ENCODE measurements at places on chromosomes 3 and 15. TPM values are rescaled to one million over a fixed set of nuclear protein-coding genes. Genes with fewer than 3 reads are reported as not detected.

The LMAN1L gene
- not detected for total RNA-seq

GRCh38 chr3:33749546-33750210, 31.6 kb upstream of the CLASP2 start:
- H3K36me3 ChIP-seq: no peaks in the 10 kb centered on the region
- DNase-seq: peak; percentile 53
- no peaks in the 10 kb centered on the region for H3K27me3 ChIP-seq
- no peak overlapping the region for H3K4me3 ChIP-seq
- H3K4me1 ChIP-seq: peaks cover 8% of the 10 kb centered on the region
- H3K27ac ChIP-seq: no peak overlapping the region

GRCh38 chr3:133463347-133463860, 63.5 kb downstream of the BFSP2 start:
- H3K27ac ChIP-seq: no peak overlapping the region
- H3K27me3 ChIP-seq: no peaks in the 10 kb centered on the region
- H3K4me3 ChIP-seq: no peak overlapping the region
- DNase-seq: no peak

DNA sequence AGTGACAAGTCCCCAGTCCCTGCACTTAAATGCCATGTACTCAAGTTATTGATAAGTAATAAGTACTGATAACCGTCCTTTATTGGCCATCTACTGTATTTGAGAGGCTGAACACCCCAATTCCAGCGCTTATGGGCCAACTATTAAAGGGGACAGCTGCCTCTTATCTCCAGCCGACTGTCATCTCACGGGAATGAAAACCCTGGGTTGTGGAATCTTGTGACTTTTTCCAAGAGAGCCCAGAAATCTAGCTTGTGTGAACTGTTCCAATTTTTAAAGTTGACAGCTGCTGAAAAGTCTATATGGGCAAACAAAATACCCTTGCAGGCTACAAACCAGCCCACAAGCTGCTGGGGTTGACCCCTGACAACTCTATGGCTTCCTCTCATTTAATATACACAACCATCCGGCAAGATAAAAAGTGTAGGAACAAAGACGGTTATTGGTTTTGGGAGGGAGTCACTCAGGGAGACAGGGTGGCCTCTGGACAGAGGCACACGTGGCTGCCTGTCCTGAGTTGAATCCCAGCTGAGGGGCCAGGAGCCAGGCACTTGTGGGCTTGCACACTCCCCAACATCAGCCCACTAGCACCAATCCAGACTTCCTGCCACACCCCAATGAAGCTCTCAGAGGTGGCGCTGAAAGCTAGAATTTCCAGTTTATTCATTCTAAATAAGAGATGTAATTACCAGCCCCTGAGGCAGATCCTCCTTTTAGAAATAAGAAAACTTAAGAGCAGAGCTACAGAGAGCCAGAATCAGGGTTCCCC, 16.2 kb downstream of the SPSB4 start:
- H3K4me1 ChIP-seq: no peaks in the 10 kb centered on the region
- no peak overlapping the region for H3K4me3 ChIP-seq
- H3K27ac ChIP-seq: no peak overlapping the region
- H3K36me3 ChIP-seq: no peaks in the 10 kb centered on the region
- DNase-seq: no peak

- H3K4me1 ChIP-seq: peaks cover 30% of the 10 kb centered on the region
- peak; percentile 85 for DNase-seq
- H3K4me3 ChIP-seq: no peak overlapping the region
Measured at GRCh38 chr3:52243791-52244628, 1.5 kb upstream of the PPM1M start.

The MYRIP gene
- 0.32 TPM for total RNA-seq

DNA sequence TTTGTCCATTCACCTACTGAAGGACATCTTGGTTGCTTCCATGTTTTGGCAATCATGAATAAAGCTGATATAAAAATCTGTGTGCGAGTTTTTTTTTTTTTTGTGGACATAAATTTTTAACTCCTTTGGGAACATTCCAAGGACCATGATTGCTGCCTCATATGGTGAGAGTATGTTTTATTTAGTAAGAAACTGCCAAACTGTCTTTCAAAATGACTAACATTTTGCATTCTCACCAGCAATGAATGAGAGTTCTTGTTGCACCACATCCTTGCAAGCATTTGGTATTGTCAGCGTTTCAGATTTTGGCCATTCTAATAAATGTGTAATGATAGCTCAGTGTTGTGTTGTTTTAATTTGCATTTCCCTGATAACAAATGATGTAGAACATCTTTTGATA, 12.7 kb downstream of the TMEM108 start:
- peaks cover 3% of the 10 kb centered on the region for H3K27me3 ChIP-seq
- H3K4me3 ChIP-seq: no peak overlapping the region
- no peaks in the 10 kb centered on the region for H3K4me1 ChIP-seq
- no peak for DNase-seq

GRCh38 chr15:40111888-40112287, 3.2 kb upstream of the BMF start:
- H3K36me3 ChIP-seq: no peaks in the 10 kb centered on the region
- no peak overlapping the region for H3K27ac ChIP-seq
- no peak for DNase-seq
- no peak overlapping the region for H3K4me3 ChIP-seq
- H3K4me1 ChIP-seq: no peaks in the 10 kb centered on the region

The GOLGA8K gene
- not detected for total RNA-seq

GRCh38 chr3:125083776-125084175, 28.0 kb upstream of the HEG1 start:
- no peak overlapping the region for H3K4me3 ChIP-seq
- H3K36me3 ChIP-seq: no peaks in the 10 kb centered on the region
- no peaks in the 10 kb centered on the region for H3K27me3 ChIP-seq
- no peak overlapping the region for H3K27ac ChIP-seq

- H3K4me3 ChIP-seq: no peak overlapping the region
- H3K4me1 ChIP-seq: peaks cover 33% of the 10 kb centered on the region
- peak overlapping the region; percentile 89 for H3K27ac ChIP-seq
- H3K27me3 ChIP-seq: no peaks in the 10 kb centered on the region
- no peak for DNase-seq
Measured at GRCh38 chr15:37014566-37014965, 85.8 kb downstream of the MEIS2 start.

DNA sequence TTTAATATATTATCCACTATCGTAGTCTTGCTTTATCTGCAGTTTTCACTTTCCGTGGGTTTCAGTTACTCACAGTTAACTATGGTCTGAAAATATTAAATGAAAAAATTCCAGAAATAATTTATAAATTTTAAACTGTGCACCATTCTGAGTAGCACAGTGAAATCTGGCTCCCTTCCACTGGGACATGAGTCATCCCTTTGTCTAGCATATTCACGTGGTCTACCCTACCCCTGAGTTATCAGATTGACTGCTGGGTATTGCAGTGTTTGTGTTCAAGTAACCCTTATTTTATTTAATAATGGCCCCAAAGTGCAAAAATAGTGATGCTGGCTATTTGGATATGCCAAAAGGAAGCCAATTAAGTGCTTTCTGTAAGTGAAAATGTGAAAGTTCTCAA, 539.5 kb upstream of the AGTR1 start:
- no peak overlapping the region for H3K4me3 ChIP-seq
- peak; percentile 67 for DNase-seq
- peaks cover 4% of the 10 kb centered on the region for H3K4me1 ChIP-seq
- H3K27ac ChIP-seq: no peak overlapping the region

The RHOV gene
- total RNA-seq: not detected

DNA sequence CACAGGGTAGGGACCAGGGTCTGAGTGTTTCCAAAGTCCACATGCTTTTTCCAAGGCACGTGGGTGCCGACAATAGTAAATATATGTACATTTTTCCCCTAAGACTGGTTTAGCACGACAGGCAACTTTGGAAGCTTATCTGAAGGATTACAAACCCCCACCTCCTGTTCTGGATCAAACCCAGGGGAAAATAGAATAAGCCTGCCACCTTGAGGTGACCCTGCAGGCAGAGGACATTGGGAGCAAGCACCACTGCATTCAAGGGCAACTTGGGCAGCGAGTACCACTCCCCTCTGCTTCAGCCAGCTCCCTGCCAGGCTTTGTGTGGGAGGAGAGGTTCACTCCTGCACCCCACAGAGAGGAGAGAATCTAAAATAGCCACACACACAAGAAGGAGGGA, 44.8 kb downstream of the KBTBD12 start:
- DNase-seq: peak; percentile 23
- H3K4me3 ChIP-seq: no peak overlapping the region
- no peaks in the 10 kb centered on the region for H3K4me1 ChIP-seq
- no peaks in the 10 kb centered on the region for H3K36me3 ChIP-seq
- no peak overlapping the region for H3K27ac ChIP-seq

The FAH gene
- total RNA-seq: 24.9 TPM

- DNase-seq: no peak
- H3K36me3 ChIP-seq: no peaks in the 10 kb centered on the region
- H3K4me1 ChIP-seq: no peaks in the 10 kb centered on the region
- H3K27ac ChIP-seq: no peak overlapping the region
- H3K27me3 ChIP-seq: no peaks in the 10 kb centered on the region
Measured at GRCh38 chr3:128217702-128218547, 64.6 kb downstream of the EEFSEC start.

GRCh38 chr3:120142236-120142635, 48.0 kb upstream of the GSK3B start:
- no peak overlapping the region for H3K27ac ChIP-seq
- DNase-seq: no peak
- no peaks in the 10 kb centered on the region for H3K27me3 ChIP-seq
- H3K4me3 ChIP-seq: no peak overlapping the region
- H3K4me1 ChIP-seq: peaks cover 27% of the 10 kb centered on the region

DNA sequence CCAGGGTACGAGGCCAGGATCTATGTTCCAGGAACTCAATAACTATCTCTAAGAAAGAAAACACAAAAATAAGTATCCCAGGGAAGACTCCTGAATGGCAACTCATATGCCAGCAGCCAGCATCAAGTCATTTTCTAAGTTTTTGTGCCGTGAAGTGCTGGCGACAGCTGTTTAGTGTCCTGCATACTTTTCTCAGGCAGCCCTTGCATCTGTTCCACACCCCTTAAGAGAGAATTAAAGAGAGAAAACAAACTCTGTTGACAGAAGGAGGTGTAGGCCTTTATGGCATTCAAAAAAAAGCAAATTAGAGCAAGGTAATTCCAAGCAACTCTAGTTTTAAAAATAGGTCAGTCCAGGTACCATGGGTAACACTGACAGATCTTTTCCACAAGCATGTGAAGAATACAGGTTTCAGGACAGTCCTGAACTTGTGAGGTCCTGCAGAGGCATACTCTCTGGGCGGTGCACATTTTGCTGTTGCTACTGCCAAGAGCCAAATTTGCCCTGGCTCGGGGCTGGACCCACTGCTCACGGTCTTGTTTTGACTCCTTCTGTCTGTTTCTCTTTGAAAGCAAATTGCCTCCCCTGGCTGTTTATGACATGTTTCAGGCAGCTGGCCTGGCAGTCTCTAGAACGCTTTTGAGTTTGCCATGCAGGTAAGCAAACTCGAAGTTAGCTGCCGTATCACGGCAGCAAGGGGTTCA, 252.1 kb upstream of the ADAMTS9 start:
- H3K36me3 ChIP-seq: no peaks in the 10 kb centered on the region
- no peak overlapping the region for H3K27ac ChIP-seq
- no peak overlapping the region for H3K4me3 ChIP-seq
- 0 out of 2 replicates have a peak, but pooled peaks cover 4% of the 10 kb centered on the region for H3K27me3 ChIP-seq

GRCh38 chr3:184371570-184372018, 6.4 kb downstream of the THPO start:
- DNase-seq: peak; percentile 95
- H3K36me3 ChIP-seq: peaks cover 11% of the 10 kb centered on the region
- no peak overlapping the region for H3K4me3 ChIP-seq

DNA sequence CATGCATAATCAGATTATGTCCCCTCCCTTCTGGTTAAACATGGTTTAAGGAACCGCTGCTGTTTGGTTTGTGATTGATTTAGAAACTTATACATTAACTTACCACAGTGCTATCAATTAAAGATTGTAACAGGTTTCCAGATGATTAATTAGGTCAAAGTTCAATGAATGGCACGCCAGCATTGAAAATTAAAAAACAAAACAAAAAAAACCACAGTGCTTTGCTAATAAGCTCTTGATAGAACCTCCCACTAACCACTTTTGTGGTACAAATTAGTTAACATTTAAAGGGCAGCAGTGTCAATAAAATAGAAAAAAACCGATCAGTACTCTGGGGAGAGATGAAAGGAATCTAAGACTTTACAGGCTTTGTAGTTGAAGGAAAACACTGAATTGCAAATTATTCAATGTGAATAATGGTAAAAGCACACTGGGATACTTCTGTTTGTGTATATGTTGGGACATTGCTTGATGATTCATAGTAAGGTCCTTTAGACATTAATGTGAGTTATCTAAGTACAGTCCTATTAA, 7.6 kb upstream of the C3orf38 start:
- DNase-seq: peak; percentile 67
- H3K4me3 ChIP-seq: peak overlapping the region; percentile 32
- H3K4me1 ChIP-seq: peaks cover 36% of the 10 kb centered on the region
- peaks cover 27% of the 10 kb centered on the region for H3K36me3 ChIP-seq
- H3K27me3 ChIP-seq: no peaks in the 10 kb centered on the region
- peak overlapping the region; percentile 70 for H3K27ac ChIP-seq

The RLBP1 gene
- not detected for total RNA-seq

The KBTBD8 gene
- total RNA-seq: 0.86 TPM

GRCh38 chr15:90184119-90184785, 16.9 kb upstream of the SEMA4B start:
- H3K4me1 ChIP-seq: peaks cover 8% of the 10 kb centered on the region
- H3K27me3 ChIP-seq: no peaks in the 10 kb centered on the region
- H3K4me3 ChIP-seq: peak overlapping the region; percentile 77
- H3K36me3 ChIP-seq: no peaks in the 10 kb centered on the region

The TRAT1 gene
- not detected for total RNA-seq

DNA sequence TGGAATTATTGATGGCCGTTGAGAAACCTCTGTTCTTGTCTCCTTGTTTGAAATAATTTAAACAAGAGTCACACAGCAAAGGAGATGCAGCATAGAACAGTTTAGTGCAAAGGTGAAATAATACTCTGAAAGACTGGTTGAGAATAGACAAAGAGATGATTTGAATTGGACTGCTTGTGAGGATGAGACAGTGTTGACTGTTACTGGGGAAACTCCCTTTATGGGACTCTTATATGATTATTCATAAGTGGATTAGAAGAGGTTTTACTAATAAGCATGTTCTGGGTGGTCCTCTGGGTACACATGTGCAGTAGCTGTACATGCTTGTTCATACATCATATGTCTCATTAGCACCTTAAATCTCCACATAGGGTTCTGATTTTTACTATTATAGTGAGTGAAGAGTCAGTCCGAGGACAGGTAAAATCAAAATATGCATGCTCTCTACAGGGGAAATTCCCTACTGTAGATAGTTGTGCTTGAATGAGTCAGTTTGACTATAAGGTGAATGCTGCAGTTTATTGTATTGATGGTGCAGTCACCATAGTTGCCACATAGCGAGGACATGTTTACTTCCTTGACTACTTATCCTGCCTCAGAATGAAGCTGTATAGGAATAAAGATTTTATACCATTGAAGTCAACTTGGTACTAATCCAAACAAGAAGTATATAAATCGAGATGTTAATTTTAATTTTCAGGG, 498.7 kb downstream of the CNTN6 start:
- H3K27me3 ChIP-seq: no peaks in the 10 kb centered on the region
- no peak for DNase-seq
- no peaks in the 10 kb centered on the region for H3K36me3 ChIP-seq
- no peak overlapping the region for H3K4me3 ChIP-seq
- no peak overlapping the region for H3K27ac ChIP-seq

- H3K36me3 ChIP-seq: no peaks in the 10 kb centered on the region
- DNase-seq: peak; percentile 50
- peaks cover 36% of the 10 kb centered on the region for H3K4me1 ChIP-seq
Measured at GRCh38 chr15:38084289-38084688, 149.8 kb downstream of the TMCO5A start.

Data from GM23248 (cell line).